Thymus (tissue), 14 donors: ENCODE measurements at places on chromosomes 5 and 9.

GRCh38 chr5:1281038-1281882, 13.6 kb downstream of the TERT start:
- no peak for DNase-seq

- no peak for DNase-seq
These were observed 209.2 kb upstream of the PAPPA start for GRCh38 chr9:115944166-115944948.

DNA sequence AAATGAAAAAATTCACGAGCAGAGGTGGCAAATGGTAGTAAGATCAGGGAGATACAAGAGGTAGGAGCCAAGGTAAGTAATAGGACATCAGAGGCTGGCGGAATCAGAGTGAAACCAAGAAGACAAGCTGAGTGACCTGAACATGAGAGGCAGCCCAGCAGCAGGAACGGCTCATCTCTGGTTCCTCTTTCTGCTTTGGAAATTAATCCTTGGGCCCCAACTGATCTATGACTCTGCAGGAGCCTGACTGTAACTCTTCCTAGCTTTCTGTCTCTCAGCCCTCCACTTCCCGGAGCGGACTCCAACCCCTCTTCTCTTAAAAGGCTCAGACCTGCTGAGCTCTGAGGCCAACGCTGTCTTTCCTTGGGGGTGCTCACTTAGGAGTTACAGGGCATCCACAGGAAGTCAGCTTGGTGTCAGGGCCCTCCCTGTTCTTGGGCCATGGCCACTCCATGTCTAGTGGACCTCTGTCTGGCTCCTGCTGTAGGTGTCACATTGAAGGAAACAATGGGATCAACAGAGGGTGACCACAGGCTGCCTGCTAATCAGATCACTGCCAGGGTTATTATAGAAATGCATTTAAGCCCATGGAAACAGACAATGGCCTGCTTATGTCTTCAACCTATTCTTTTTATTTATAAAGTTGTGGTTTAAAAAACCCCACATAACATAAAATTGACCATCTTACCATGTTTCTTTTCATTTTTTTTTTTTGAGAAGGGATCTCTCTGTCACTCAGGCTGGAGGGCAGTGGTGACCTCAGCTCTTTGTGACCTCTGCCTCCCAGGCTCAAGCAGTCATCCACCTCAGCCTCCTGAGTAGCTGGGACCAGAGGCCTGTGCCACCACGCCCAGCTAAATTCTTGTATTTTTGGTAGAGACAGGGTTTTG, 22.5 kb upstream of the SHB start:
- DNase-seq, result no peak

DNA sequence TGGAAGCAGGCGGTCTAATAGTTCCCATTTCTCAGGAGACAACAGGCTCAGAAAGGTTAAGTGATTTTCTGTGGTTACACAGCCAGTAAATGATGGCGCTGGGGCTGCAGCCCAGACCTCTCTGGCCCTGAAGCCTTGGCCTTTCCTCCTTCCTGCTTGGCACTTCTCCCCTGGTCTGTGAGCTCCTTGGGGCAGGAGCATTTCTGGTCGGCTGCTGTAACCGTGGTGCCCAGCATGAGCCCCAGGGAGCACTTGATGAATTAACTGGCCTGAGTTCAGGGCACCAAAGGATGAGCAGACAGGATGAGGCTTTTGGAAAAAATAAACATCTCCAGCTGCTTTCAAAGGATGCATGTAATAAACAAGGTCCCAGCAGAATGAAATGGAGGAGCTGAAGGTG, 30.2 kb downstream of the CDHR2 start:
- no peak for DNase-seq

GRCh38 chr5:145543968-145544367, 291.2 kb downstream of the PRELID2 start:
- no peak for DNase-seq

GRCh38 chr5:177449140-177450061, 2.8 kb downstream of the PRR7 start:
- DNase-seq, result no peak

GRCh38 chr9:134434894-134435506, 108.7 kb downstream of the RXRA start:
- DNase-seq, result no peak

DNA sequence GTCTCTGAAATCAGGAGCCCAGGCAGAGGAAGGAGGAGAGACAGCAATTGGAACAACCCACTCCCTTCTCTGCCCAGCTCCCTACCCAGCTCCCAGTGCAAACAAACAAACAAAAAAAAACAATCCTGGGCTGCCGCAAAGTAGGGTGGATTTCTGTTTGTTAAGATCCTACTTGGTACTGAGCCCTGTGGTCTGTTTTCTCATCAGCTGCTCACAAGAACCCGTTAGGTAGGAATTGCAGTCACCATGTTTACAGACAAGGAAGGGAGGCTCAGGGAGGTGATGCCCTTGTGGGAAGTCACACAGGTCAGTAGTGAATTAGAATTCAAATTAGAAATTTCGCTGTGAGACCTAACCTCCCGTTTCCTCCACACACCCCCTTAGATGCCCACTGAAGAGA, 128.8 kb upstream of the RAD23B start:
- no peak for DNase-seq
